Coronary artery (tissue), 2 donors: ENCODE measurements at places on chromosomes 7 and 10.

- no peak for DNase-seq
These were observed 113.6 kb upstream of the RET start for GRCh38 chr10:42963312-42963711.

DNA sequence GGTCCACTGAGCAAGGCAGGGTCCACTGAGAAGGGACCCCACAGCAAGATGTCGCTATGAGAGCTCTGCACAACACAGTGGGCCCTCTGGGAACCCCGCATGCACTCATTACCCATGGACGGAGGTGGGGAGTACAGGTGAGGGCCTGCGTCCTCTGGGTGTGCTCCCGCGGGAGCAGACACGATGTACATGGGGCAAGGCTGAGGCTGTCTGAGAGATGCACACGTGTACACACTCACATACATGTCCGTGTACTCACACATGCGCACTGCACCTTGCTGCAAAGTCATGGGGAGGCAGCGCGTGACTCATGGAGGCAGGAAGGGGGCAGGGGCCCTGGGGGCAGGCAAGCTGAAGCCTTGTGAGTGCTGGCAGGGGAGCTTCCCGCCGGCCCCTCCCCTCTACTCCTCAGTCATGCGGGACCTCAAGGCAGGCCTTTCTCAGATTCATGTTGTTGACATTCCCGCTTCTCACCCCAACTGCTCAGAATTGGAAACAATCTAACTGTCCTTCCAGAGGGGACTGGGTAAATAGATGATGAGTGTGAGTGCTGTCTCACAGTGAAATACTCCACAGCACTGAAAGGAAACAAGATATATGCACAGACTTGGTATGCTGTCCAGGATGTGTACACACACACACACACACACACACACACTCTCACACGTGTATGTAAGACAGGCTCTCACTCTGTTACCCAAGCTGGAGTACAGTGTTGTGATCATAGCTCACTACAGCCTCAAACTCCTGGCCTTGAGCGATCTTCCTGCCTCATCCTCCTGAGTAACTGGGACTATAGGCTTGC is 40.0 kb downstream of the GOLGA7B start:
- DNase-seq: no peak

GRCh38 chr7:48664241-48664640 is 260.1 kb upstream of the CDC14C start:
- no peak for DNase-seq

DNA sequence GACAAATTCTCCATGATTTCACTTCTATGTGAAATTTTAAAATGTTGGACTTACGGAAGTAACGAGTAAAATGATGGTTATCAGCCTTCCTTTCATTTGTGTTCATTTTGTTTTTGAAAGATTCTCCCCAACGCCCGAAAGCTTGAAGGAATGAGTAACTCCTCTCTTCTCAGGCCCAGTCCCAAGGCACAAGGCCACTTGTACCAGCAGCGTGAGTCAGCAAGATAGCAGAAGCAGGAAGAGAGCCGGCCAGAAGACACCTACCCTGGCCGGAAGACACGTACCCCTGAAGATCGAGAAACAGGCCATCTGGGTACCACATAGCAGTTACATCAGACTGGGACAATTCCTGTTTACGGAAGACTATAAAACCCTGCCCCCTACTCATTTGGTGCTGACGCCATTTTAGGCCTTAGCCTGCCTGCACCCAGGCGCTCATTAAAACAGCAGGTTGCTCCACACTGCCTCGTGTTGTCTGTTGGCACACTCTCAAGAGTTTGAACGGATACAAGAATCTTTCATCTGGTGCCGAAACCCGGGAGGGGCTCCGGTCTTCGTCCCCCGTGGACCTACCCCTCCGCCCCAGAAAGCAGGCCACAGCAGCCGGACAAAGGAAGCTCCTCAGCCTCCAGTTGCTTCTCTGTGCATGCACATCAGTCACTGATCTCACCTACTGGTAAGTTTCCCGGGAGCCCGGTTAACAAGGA is 60.4 kb downstream of the LRRC17 start:
- no peak for DNase-seq

- DNase-seq: no peak
These were observed 61.8 kb upstream of the SDK1 start for GRCh38 chr7:3239291-3239691.

DNA sequence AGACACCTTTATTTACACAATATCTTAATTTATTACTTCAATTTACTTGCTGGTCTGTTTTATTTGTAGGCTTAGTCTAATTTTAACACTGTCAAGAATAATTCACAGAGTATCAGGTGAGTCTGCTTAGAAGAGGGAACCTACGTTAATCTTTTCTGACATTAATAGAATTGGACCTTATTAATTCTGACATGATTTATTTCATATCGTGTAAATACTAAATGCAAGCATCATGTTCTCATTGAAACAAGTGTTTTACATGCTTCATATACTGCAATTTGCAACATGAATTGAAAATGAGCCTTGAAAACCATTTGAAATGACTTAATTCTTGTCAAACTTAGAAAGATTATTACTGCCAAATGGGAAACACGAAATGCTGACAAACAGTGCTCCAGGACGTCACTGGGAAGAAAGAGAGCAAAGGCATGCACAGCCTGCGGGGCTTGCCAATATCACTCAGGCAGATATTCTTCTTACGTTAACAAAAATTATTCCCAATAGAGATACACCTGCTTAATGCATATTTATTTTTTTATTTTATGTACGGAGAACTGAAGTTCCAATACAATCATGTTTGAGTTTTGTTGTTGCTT is 282.0 kb upstream of the AKR1E2 start:
- no peak for DNase-seq

DNA sequence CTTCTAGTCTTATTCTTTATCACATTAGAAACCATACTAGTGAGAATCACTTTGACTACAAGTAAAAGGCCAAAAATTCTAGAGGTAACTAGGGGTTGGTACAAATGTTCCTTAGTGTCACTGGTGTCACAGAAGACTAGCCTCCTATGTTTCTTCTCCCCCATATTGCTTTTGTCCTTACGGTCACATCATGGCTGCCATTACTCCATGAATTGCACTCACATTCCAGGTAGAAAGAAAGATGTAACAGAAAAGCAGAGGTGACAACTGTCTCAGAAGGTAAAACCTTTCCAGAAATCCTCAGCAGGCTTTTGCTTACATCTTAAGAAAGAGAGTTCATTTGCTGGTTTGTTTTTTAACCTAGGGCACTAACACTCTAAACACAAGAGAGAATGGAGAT is 42.9 kb downstream of the USP6NL start:
- DNase-seq: no peak

- DNase-seq: no peak
These were observed 265.1 kb downstream of the ETV1 start for GRCh38 chr7:13724191-13724976.

DNA sequence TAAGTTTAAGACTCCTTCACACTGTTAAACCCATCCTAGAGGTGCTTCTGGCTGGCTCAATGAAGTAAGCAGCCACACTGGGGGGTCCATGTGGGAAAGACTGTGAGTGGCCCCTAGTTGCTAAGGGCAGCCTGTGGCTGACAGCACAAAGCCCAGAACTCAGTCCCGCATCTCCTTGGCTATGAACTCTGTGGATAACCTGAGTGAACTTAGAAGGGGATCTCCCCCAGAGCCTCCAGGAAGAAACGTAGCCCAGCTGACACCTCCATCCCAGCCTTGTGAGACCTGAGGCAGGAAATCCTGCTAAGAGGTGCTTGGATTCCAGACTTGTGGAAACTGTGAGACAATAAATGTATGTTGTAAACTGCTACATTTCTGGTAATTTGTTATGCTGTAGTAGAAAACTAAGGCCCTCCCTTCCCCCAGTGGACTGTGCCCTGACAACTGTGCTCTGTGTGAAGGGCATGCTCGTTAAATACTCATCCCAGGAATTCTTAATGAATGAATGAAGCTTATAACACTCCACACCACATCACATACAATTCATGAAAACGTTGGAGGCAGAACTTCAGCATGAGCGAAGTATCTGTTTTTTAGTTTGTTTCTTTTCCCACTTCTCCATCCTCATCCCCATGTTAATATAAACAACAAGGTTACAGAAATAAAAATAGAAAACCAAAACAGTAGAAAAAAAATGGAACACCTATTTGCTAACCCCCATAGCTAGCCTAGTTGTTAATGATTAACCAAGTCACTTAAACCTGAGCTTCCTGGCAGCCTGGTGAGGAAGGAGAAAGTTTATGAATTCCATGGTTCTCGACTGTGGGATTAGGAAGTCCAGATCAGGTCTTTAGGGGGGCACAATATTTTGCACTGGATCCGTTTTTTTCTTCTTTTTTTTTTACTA is 36.8 kb upstream of the AOAH start:
- DNase-seq: no peak

DNA sequence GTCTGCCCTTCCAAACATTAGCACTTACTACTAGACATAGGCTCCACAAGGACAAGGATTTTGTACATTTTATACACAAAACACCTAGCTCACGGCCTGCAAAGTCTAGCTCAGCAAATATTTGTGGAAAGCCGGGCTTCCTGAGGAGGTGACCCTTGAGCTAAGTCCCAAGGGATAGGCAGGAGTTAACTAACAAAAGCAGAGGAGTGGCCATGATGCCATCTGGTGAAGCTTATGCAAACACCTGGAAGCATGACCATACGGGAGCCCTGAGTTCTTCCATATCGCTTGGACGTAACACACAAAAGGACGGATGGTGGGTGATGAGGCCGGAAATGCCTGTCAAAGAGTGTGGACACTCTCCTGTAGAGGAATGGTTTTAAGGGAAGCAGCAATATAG is 25.9 kb upstream of the YAE1 start:
- DNase-seq: no peak

DNA sequence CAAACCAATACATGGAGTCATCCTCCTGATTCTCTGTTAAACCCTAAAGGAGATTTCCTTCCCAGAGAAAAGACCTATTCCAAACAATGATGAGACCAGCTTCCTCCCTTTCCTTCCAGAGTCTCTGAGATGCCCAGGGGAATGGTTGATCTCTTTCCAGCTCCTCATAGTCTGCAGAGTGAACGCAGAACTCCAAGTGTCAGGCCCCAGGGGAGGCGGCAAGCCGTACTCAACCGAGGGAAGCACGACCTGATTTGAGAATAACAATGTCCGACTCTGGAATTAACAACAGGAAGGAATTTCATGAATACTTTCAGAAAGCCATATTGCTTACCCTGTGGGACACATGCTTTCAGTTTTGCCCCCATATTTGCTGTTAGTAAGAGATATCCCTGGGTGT is 241.7 kb upstream of the GLI3 start:
- DNase-seq: no peak

DNA sequence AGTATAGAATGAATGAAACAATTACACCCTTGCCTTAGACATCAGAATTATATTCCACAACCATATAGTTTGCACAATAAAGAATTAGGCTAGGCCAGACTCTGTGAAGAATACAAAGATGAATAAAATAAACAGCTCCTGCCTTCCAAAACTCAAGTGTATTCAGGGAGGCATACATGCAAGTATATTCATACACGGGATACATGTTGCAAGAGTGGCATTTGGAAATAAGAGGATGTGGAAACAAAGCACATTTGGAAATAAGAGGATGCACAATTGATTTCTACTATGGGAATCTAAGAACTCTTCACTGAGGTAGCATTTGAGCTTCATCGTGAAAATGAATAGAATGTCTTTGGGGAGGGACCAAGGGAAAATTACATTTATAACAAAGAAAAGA is 27.0 kb upstream of the TMEM26 start:
- no peak for DNase-seq

GRCh38 chr7:29281782-29282541 is 87.4 kb downstream of the CHN2 start:
- DNase-seq: no peak

GRCh38 chr10:130233426-130233825 is 97.2 kb downstream of the GLRX3 start:
- DNase-seq: peak; percentile 36

DNA sequence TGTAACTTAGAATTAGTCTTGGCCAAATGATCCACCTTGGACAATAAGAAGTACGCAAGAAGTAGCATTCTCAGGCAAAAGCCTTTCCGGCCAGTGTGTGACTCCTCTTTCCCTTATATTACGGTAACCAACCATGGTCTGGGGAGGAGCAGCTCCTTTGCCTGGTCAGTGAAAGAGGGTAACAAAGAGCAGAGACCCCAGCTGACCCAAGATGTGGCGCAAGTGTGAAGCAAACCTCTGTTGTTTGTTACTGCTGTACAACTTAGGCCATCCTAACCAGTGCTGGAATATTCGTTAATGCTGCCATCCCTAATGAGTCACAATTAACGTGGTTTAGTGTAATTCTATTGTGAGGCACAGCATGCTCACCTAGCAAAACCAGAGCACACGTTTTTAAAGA is 44.0 kb downstream of the HIPK2 start:
- DNase-seq: peak; percentile 67

DNA sequence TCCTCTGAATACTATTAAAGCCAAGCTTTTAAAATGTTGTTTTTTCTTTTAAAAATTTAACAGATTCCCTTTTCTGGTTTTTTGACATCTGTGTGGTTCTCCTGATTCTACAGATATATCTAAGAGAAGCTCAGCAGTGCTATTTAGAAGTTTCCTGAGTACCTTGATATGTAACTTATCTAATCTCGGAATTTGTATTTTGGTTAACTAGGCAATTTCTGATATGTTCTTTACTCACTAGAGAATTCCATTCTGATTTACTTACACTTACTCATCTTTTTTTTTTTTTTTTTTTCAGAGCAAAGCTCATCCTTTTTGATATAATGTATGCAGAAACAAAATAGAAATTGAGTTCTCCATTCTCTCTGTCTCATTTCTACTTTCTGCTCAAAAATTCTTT is 63.8 kb downstream of the PALS2 start:
- no peak for DNase-seq

DNA sequence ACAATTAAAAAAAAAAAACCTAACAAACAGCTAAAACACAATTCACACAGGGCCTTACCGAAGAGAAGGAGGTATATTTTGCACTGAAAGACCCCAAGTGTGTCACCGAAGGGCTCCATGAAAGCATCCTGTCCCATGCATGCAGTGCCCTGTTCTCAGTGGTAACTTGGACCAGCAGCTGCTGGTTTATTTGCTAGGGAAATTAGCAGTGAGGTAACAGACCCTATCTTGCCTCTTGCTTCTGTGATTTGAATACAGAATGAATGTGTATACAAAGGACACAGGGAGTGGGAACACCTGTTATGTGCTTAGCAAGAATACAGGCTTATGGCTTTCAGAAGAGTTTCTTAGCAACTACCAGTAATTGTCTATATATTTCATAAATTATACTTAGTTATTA is at the start of gene HEPACAM2:
Gene HEPACAM2, minus strand, starts transcription at position 160 of the 400 bp plus-strand sequence.
- DNase-seq: no peak

GRCh38 chr7:4803397-4804241 is 28.2 kb downstream of the AP5Z1 start:
- no peak for DNase-seq

- no peak for DNase-seq
These were observed 147.1 kb upstream of the PRSS1 start for GRCh38 chr7:142602183-142602582.

DNA sequence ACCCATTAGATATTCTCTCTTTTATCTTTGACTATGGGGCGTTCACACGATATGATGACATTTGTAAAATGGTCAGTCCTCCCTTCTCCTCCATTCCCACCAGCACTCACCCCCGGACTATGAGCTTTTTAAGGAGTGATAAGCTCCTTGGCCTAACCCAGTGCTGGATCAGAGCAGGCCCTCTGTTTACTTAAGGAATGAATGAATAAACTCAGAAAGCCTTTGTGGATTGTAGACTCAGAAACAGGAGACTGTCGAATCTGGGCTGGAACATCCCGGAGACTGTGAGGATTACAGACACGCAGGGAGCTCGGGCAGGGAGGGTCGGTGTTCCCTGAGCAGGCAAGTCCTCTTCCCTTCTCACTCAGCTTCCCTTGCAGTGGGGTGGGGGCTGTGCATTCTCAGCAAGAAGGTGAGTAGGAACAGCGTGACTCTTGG is 6.8 kb upstream of the ZCCHC24 start:
- DNase-seq: no peak
